Hepatocyte (in vitro differentiated cells): ENCODE measurements at places on chromosomes 3 and 15.
A peak's percentile ranks its signal among the peaks of the same experiment; 100 is the strongest.

- DNase-seq = no peak
These were observed 283.0 kb downstream of the PTPRG start for GRCh38 chr3:61844346-61844745.

DNA sequence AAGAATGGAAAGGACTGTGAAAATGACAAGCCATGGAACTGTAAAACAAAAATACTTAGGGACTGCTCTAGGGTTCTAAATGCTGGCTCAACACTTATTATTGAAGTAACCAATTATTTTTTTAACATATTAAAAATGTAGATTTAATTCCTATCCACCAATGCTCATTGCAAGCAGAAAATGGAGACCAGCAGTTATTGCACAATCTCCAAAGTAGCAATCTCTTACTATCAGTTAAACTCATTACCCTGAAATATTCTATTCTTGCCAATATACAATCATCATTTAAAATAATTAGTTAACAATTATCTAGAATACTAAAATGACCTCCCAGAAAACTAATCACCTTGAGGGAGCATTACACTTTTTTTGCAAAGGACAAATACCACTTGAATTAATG, 499.8 kb downstream of the NAALADL2 start:
- DNase-seq = no peak

- peak; percentile 17 for DNase-seq
These were observed 182.4 kb downstream of the CBLB start for GRCh38 chr3:105686278-105686897.

- DNase-seq = no peak
These were observed 1.9 kb downstream of the PAK6 start for GRCh38 chr15:40240619-40241221.

DNA sequence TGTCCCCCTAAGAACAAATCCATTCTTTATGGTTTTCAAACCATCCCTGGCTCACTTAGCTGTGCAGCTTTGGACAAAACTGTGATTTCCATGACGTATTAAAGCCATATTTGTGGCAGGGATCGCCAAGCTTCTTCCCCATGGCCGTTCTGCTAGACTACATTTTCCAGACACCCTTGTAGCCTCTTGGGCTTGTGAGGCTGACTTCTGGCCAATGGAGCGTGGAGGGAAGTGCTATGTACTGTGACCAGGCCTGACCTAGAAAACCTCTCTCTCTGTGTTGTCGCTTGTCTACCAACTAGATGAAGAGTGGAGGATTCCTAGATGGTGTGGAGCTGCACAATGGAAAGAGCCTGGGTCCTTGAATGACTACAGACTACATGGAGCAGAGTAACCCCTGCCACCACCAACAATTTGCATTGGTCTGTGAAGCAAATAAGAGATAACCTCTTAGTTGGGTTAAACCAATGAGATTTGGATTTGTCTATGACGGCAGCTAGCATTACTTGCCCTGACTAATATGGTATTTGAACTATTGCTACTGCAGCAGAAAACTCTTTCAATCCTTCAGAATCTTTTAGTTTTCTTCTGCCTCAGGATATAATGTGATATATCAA, 22.1 kb upstream of the MGLL start:
- no peak for DNase-seq

GRCh38 chr3:108450444-108450843, 60.0 kb downstream of the MYH15 start:
- no peak for DNase-seq

GRCh38 chr15:80182611-80183261, 29.9 kb downstream of the FAH start:
- no peak for DNase-seq

- peak; percentile 87 for DNase-seq
These were observed 185.7 kb upstream of the THRB start for GRCh38 chr3:24680214-24680967.

DNA sequence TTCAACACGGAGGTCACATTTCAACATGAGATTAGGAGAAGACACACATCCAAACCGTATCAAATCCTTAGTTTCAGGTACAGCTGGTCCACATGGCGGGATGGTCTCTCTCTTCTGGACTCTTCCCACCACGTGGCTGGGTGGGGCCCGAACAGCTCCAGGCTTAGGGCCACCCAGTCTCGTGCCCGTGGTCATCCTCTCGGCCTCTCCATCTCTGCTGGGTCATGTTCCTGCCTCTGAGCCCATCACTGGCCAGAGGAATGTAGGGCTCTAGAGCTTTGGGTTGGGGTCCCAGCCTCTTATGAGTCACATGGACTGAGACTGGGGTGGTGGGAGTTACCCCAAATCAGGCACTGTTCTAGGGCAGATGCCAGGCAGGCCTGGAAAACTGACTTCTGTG, 12.2 kb downstream of the SYNM start:
- DNase-seq = no peak

GRCh38 chr3:126541628-126542339, 16.9 kb downstream of the C3orf22 start:
- DNase-seq = no peak

GRCh38 chr15:40660686-40661085, 34.3 kb upstream of the RAD51 start:
- no peak for DNase-seq

GRCh38 chr3:106036696-106037095, 167.9 kb upstream of the CBLB start:
- DNase-seq = no peak

DNA sequence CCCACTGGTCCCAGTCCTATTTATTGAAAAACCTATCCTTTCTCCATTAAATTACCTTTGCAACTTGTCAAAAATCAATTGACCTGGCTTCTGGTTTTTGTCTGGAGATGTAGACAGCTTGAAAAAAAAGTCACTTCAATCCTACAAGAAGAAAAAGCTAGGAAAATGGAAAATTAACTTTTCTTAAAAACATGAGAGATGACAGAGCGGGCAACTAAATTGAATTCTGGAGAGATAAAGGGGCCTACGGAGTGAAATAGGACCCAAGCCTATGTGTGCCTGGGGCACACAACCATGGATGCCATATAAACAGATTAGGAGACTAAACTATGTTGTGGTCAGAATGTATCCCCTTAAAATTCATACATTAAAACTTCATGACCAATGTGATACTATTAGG, 363.3 kb upstream of the SLCO3A1 start:
- no peak for DNase-seq

DNA sequence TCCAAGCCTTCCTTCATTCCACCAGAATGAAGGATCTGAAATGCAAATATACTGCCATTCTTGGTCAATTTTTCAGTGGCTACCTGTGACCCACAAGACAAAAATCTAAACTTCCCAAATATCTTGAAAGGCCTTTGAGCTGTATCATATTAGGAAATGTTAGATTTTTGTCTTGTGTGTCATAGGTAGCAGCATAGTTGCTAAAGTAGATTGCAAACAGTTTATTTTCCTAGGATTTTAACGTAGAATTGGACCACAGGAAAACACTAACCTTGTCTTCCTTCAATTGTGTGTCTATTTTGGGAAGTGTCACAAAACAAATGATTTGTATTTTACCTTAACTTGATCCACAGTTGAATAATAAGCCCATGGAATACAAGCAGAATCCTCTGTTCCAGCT, 42.4 kb downstream of the CP start:
- DNase-seq = no peak

DNA sequence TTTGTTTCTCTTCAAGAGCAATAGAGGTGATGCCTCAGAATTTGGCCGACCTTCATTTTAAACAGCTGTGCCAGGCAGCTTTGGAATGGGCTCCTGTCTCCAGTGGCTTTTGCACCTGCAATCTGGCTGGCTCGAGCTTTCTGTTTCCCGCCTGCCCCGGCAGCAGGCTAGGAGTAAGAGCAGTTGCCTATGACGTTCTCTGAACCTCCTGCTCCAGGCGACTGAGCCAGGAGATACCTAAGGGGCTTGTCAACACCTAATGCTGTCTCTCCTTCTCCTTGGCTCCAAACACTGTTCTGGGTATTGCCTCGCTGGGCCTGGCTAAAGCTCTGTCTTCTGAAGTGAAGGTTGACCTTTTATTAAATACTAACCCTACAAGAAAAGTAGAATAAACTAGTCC, 229.9 kb downstream of the LRRN1 start:
- DNase-seq = no peak

DNA sequence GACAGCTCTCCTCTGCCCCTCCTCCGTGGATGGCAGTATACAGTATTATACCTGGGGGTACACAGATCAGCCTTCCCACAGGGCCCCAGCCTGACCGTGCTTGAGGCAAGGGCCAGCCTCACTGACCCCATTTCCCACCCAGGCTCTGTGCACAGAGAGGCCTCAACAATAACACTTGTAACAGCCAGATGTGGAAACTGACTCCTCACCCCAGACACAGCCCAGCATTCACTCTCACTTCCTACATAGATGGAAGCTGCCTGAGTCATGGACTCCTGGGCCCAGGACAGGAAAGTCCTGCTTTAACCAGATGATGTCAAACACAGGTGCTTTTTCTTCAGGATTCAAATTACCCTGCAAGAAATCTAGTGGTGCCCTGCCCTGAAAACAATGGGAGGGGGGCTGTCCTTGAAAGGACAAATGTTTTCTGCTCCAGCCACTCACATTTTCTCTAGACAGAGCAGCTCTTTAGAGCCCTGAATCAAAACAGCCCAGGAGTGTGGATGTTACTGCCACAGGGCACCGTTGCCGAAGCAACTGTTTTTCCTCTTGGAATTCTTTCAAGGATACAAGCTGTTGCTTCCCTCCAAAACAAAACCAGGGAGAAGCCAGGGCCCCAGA, 16.4 kb downstream of the CCDC12 start:
- DNase-seq = peak; percentile 68

DNA sequence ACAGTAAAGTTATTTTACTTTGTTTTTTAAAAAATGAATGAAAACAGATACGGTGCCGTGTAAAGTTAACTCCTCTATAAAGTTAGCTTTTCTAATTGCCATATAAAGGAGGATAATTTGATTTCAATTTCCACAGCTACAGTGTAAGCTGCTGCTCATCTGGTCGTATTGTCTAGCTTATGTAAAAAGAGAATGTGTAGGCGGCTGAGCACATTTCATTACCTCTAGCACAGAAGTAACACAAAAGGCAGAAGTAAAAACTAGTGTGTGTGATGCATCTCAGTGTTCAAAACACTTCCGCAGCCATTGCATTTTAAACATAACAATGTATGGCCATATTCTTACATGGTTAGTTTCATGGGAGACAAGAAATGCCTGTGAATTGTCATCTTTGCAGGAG, 105.0 kb upstream of the P2RY1 start:
- DNase-seq = no peak

- no peak for DNase-seq
These were observed 1024.8 kb downstream of the EPHA3 start for GRCh38 chr3:90132197-90132596.

DNA sequence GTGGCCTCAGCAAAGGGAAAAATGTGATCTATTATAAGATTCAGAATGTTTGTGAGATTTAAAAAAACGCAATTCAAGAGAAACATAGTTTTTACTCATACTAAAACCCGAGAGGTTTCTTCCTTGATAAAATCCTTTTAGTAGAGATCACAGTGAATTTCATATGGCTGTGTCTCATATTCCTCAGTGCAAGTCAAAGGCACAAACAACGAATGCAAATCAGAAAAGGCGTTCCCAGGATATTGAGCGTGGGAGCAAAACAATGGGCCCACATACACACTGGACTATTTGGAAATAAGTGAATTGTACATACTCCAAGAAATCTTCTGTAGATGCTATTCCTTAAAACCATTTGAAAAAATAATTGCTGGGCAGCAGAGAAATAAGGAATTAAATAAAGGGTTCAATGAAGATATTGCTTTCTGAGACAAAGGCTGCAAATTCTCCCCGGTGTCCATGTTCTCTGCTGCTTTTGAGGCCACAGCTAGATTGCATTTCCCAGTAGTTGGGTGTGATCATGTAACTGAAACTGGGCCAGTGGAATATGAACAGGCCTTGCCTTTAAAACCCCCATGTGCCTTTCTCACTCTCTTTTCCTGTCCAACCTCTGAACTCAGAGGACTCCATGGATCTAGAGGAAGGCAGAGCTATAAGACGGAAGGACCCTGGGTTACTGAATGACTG, 144.6 kb upstream of the TBL1XR1 start:
- DNase-seq = no peak

GRCh38 chr15:97652041-97652440, 308.5 kb upstream of the ARRDC4 start:
- no peak for DNase-seq
